ENCODE measurements at places on chromosomes 5 and 9.

- no peak for DNase-seq
Observed at GRCh38 chr5:36726767-36727166, 120.4 kb downstream of the SLC1A3 start.

DNA sequence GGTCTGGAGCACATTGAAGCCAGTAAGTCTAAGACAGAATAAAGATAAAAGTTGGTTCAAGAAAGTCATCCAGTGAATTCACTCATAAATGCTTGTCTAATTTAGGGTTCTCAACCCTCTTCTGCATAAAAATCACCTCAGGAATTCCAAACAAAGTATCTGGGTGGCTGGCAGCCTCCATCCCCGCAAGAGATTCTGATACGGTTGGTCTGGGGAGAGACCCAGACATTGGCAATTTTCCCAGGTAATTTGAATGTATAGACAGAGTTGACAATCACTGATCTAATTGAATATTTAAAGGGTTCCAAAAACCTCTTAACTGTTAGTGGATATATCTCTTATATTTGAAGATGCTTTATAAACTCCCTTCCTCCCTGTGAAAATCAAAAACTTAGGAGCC, 14.9 kb downstream of the ADAMTSL1 start:
- DNase-seq = no peak

GRCh38 chr5:112713206-112713605, 24.5 kb upstream of the APC start:
- DNase-seq = no peak

GRCh38 chr5:150243590-150243989, 46.0 kb downstream of the CAMK2A start:
- DNase-seq = no peak

DNA sequence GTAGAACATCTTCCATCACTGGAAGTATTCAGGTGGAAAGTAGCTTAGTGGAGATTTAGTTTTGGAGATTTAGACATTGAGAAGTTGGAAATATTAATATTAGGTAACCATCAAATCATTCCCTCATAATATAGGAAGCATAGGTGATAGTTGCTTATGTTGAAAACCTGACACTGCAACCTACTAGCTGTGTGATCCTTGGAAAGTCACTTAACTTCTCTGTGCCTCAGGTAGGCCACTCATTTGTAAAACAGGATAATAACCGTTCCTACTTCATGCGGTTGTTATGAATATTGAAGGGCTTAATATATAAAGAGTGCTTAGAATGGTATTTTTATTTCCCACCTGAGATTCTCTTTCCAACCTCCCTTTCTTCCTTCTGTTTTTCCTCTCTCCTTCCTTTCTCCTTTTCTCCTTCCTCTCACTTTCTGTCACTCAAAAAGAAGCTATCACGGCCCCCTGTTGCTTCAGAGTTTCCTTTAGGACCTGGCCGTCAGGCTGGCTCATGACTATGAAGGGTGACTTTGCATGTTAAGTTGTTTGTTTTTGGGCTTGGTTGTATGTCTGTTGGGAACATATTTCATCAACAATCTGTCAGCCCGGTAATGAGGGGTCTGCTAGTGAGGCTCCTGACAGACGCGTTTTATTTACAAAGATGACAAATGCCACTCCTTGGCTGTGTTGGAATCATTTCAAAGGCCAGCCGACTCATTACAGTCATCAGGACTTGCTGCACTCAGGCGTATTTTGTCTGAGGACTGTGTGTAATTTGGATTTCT, 31.0 kb downstream of the DOCK2 start:
- no peak for DNase-seq

- DNase-seq = no peak
Observed at GRCh38 chr5:110203661-110204060, 513.9 kb downstream of the MAN2A1 start.

DNA sequence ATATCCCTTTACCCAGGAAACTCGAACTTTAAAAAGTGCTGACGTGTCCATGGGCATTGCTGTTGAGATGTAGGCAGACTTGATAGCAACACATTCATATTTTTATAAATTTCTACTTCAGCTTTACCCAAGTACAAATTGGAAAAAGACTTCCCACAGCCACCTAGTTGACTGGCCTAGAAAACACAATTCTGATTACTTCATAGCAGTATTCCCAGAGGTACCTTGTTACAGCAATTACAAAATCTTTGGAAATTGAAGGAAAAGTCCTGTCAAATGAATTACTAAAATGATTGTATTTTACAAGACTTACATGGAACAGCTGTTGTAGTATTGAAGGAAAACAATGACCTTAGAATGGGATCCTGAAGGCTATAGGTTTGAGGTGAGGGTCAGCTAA, 130.7 kb upstream of the NREP start:
- no peak for DNase-seq

DNA sequence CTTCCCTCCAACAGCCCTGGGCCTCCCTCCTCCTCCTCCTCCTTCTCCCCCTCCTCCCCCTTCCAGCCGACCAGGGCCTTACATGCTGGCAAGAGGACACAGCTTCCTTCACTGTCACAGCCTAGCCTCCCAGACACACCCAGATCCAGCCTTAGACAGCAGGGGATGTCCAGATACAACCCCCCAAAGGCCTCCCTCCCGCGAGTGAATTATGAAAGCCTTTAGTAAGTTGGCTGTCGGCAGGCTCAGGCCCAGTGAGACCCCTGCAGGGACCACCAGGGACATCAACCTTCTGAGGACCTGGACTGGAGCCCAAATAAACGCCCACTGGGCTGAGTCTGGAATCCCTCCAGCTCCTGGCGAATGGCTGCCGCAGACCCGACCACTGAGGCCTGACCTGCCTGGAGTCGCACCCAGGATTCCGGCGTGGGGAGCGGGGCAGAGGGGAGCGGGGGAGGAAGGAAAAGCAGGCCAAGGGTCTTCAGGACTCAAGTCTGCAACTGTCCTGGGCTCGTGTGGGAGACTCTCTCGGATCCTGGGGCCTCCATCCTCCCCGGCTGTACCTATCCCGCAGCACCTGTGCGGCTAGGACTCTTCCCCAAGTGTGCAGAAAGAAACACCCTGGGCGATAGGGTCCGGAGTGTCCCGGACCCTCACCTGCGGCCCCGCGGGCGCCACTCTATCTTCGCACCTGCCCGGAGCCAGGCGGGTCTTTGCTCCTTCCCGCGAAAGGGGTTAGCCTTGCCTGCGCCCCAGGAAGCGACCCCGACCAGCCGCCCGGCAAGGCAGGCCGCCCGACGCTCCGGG, 705 bp downstream of the SEPTIN8 start:
- DNase-seq = no peak

DNA sequence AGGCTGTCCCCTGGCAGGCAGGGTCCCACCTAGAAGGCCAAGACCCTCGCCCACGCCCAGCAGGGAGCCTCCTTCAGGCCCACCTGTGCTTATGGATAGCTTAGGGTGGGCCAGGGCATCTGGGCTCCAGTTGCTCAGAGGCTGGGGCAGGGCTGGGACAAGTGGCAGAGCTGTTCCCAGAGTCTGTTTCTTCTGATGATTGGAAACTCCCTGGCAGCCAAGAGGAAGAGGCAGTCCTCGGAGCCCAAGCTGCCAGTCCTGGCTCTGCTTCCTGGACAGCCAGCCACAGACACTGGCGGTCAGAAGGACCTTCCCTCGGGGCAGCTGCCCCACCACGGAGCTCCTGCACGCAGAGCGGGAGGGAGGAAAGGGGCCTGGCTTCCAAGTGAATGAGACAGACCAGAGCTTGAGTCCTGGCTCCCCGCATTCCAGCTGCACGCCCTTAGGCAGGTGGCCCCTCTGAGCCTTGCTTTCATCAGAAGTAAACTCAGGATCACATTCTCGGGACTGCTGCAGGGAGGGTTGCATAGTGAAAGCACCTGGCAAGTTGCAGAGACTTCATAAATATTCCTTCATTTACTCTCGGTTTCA, 37.9 kb upstream of the GABRP start:
- DNase-seq = no peak

DNA sequence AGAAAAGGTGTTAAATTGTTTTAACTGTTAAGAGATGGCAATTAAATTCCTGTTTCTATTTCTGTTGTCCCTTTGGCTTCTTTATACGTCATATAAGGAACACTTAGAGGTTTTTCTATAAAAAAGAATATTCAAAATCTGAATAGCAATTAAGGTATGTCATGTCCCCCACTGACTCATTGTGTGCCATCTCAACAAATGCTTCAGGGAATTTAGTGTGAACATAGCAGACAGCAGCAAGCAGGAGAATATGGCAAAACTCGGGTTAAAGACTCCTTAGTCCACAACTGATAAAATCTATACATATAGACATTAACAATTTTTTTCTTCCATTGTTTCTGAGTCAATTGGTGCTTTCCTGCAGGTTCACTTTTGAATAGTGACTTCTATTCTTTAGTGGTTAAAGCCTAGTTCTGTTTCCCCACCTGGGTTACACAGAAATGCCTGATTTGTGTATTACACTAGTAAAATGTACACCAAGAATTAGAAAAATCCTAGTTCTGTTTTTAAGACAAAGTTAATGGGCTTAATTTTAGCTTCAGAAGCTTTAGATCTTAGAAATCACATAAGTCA, 17.9 kb upstream of the RPS23 start:
- DNase-seq = no peak

DNA sequence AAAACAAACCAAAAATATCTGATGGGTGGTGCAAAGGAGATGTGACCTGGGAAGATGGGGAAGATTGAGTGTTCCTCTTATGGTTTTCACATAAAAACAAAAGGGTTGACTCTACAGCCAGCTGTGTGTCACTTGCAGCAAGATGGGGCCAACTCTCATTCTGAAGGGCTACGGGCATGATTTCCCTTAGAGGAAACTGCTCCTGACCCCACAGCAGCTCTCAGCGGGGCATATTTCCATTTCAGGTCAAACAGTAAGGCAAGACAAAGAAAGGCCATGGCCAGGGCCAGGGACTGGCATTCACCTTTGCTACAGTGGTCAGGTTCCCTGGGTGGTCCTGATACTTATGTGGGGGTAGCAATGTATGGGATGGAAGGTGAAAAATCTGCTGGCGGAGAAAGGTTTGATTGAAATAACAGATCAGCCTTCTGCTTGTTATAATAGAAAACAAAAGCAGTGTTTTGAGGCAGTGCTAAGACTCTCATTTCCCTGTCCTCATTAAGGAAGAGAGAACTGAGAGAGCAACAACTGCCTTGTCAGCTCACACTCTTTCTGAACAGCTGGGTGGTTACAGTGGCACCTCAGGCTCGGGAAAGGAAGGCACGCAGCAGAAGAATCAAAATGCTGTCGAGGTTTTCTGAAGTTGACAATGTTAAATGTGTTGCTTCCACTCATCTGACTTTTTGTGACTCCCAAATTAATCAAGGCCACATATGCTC, 120.7 kb upstream of the PCA3 start:
- no peak for DNase-seq

GRCh38 chr5:112549127-112549526, 130.1 kb upstream of the EPB41L4A start:
- DNase-seq = no peak

DNA sequence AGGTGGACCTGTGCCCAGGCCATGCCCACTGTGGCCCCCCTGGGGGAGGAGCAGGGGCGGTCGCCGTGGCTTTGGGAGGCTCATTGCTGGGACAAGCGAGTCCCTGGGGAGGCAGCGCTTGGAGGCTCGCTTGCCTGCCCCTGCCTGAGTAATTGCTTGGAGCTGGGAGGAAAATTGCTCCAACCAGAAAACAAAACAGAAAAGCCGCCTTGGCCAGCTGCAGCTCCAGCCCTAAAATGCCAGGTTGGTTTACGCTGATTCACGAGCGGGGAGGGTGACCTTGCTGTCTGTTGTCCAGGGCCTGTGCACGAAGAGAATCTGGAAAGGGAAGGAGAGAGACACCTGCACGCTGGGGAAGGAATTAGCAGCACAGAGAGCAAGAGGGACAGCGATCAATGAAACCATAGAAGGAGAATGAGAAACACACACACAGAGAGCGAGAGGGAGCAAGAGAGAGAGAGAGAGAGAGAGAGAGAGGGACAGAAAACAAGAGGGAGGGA, 25.3 kb downstream of the NTNG2 start:
- no peak for DNase-seq

DNA sequence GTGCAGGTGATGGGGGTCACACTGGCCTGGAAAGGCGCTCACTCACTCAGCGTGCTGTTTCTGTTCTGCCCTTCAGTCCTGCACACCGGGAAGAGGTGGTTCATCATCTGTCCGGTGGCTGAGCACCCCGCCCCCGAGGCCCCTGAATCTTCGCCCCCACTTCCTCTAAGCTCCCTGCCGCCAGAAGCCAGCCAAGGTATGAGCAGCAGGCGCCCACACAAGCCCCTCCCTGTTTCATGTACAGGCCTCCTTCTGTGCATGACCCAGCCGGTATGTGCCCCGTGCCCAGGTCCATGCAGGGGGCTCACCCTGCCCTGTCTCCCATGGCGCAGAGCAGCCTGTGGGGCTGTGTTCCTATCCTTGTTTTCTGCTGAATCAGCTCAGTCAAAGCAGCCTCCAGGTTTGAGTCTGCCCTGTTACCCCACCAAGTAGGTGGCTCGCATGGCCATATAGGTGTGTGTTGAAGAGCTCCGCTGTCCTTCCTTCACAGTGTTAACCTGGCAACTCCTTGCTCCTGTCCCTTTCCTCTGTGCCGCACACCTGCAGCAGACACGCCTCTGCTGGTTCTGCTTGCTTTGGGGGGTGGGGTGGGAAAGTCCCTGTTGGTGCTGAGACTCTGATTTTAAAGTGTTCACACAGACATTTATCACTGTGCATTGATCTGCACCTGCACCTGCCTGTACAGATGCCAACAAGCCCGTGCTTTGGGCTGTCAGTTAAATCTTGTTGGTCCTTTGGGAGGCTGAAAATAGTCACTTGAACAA, 84.8 kb downstream of the WNK2 start:
- no peak for DNase-seq

DNA sequence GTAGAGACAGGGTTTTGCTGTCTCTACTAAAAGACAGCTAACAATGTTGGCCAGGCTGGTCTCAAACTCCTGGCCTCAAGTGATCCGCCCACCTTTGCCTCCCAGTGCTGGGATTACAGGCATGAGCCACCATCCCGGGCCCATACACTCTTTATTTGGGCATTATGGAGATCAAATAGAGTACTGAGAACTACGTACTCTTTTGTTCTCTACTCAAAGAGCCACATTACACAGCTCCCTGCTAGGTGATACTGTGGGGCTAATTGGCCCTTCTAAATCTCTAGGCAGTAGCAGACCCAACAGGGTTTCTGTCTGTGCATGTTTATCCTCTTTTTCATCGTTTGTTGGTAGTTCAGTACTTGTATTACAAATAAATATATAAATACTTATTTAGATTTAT, 16.1 kb downstream of the CKMT2 start:
- no peak for DNase-seq

- DNase-seq = no peak
Observed at GRCh38 chr9:135305546-135306180, 173.9 kb upstream of the PPP1R26 start.

DNA sequence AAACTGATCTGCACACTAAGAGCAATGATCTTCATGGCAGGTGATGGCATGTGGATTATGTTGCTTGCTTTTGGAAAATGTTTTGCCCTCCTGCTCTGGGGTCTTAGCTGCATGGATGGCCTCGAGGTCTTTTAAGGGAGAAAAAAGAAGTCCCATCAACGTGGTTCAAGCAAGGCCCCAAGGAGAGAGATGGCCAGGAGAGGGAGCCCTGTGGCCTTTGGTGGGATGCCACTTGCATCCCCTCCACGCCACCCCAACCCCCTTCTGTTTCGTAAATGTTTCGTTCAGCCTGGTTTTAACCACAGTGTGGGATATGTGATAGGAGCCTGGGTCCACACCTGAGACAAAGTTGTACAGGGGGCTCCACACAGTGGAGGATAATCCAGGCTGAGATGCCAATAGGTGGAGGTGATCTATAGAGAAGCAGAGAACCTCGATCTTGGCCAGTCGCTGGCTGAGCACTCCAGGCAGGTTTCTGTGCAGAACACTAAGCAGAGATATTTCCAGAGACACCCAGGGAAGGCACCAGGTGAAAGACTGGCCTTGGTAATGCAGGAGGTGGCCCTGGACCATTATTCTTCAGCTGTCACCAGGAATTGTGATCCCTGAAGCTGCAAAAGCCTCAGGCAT, 25.8 kb upstream of the FRRS1L start:
- DNase-seq = no peak

GRCh38 chr5:177437623-177438022, 9.0 kb upstream of the PRR7 start:
- no peak for DNase-seq
